HTR-8/SVneo (cell line): ENCODE measurements at places on chromosomes 11 and 22.

DNA sequence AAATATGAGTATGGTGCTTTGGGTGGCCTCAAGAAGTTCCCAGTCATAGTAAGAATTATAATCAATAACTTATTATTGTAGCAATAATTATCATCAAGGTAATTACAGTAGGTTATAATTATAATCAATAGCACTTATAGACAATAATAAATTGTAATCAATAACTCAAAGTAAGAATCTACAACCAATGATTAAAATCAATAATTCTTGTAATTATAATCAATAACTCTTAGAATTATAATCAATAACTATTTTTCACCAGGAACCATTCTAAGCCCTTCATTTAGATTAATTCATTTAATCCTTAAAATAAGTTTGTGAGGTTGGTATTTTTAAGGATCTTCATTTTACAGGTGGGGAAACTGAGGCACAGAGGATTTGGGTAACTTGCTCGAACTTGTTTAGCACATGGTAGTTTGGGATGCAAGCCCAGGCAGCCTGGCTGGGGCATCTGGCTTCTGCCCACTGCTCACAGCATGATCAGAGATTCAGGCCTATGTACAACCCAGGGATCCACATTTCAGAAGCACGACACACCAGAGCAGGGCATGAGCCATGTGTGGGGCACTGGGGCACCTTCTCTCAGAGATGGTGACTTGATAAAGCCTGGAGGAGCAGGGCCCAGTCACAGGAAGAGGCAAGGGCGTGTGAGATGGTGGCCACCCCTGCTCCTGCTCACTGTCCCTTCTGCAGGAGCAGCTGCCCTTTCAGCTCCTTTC, 46.6 kb downstream of the SLC1A2 start:
- no peak for DNase-seq

DNA sequence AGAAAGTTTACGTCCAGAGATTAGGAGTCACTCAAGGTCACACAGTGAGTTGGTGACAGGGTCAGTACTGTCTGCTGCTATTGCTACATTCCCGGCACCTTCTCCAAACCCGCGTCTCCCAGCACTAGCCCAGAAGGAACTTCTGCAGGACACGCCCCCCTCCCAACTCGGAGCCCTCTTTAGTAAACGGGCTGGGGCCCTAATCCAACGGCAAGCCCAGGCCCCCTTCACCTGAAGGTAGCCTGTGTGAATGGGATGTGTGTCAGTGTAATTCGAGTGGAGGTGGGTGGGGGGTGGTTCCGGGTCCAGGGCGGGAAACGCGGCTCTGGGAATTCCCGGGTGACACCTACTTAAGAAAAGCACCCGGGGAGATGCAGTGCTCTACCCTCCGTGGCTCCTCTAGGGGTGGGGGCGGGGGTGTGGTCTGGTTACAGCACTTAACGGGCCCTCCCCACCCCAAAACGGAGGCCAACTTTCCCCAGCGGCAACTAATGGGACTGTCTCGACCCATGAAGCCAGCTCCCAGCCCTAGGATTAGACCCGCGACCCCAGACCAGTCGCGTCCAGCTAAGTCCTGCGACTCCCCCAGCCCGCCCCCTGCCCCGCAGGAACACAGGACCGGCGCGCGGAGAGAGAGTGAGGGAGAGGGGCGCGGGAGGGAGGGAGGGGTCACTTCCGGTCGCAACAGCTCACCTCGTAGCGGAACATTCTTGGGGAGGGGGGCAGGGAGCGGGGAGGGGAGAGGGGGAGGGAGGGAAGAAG, 468 bp downstream of the PATL1 start:
- peak; percentile 44 for DNase-seq

- no peak for DNase-seq
Measured at GRCh38 chr11:11171285-11171684, 181.8 kb downstream of the CSNK2A3 start.

GRCh38 chr22:24289741-24290163, 19.1 kb downstream of the SPECC1L start:
- DNase-seq, result no peak

- no peak for DNase-seq
Measured at GRCh38 chr11:76794371-76795289, 11.5 kb downstream of the TSKU start.

- no peak for DNase-seq
Measured at GRCh38 chr11:8065031-8065430, 16.0 kb upstream of the TUB start.

GRCh38 chr11:132626446-132626845, 905.9 kb downstream of the OPCML start:
- DNase-seq, result no peak

- no peak for DNase-seq
Measured at GRCh38 chr22:23778577-23778900, 5.9 kb downstream of the MMP11 start.

GRCh38 chr11:68370211-68371111, 58.1 kb downstream of the LRP5 start:
- no peak for DNase-seq
